H1 (cell line): ENCODE measurements at places on chromosomes 1 and 21. TPM values are rescaled to one million over a fixed set of nuclear protein-coding genes. Genes with fewer than 3 reads are reported as not detected.

DNA sequence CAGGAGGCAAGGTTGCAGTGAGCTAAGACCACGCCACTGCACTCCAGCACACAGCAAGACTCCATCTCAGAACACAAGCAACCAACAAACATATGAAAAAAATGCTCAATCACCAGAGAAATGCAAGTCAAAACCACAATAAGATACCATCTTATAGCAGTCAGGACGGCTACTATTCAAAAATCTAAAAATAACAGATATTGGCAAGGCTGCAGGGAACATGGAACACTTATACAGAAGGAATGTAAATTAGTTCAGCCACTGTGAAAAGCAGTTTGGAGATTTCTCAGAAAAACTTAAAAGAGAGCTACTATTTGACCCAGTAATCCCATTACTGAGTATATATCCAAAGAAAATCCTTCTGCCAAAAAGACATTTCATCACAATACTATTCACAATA lies 27.6 kb upstream of the POGK start:
- no peak for DNase-seq

GRCh38 chr1:2237773-2238172 lies 9.7 kb downstream of the SKI start:
- peak; percentile 54 for DNase-seq

DNA sequence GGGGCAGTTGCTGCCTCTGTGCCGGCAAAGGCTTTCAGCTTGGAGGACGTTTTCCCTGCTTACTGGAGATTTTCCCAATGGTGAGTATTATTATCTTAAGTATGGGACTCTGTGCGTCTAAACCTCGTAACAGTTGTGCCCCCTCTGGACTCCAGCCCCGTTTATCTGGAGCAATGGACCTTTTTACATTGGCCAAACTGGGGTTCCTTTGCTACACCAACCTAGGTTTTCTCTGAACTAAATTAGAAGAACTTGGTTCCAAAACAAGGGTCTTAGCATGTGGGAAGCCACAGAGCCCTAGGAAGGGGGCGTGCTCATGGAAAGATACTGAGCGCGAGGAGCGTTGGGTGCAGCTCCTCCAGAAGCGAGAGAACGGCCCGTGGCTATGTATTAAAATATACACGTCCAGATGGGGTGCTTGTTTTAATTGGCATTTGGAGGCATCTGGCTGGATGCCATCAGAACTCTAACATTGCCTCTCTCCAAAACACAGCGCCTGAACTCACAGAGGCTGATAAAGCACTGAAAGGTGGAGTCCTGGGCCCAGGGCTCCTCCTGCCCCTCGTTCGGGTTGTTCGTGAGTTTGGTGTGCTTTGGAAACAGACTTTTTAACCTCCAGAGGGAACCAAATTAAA lies 28.4 kb downstream of the POFUT2 start:
- DNase-seq = peak; percentile 39

DNA sequence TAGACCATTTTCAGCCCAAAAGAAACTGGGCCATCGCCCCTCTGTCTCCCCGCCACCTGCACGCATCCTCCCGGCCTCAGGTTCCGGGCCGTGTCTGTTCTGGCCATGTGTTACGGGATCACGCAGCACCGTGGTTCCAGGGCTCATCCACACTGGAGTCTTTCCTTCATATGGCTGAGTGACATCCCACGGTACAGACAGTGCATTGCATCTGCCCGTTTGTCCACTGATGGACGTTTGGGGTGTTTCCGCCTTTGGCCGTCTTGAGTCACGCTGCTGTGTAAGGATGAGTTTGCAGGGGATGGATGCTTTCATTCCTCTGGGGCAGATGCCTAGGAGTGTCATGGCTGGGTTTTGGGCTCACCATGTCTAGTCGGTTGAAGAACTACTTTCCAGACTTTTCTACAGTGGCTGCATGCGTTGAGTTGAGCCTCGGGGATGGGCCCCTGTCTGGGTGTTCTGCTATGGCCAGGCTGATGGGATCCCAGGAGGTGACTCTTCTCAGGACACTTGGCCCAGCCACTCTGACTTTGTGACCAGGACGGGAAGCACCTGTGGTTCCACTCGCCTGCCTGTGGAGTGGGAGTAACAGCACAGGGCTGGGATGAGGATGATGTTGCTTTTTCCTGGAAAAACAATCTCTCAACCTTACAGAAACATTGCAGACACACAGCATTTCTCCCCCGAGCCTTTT lies 16.8 kb downstream of the RRP1 start:
- no peak for DNase-seq

- no peak for DNase-seq
Observed at GRCh38 chr1:175015243-175015642, 8.0 kb downstream of the MRPS14 start.

Gene HPCA
- total RNA-seq = 0.84 and 1.4 TPM in 2 replicates

DNA sequence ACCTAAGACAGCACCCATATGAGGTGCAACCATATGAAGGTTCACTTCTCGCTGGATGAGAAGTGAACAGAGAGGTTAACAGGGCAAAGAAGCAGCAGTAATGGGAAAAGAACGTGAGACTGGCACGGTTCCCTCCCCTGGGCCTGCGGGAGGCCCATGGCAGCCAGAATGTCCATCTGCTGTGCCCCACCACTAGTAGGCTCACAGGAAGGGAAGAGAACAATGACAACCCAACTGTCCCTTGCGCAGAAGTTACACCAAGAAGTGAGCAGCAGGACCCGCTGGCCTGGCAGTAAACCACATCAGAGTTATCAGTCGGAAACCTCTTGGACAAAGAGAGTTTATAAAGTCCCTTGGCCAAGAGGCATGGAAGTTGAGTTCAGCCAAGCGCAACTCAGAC lies 11.3 kb downstream of the HIVEP3 start:
- no peak for DNase-seq

DNA sequence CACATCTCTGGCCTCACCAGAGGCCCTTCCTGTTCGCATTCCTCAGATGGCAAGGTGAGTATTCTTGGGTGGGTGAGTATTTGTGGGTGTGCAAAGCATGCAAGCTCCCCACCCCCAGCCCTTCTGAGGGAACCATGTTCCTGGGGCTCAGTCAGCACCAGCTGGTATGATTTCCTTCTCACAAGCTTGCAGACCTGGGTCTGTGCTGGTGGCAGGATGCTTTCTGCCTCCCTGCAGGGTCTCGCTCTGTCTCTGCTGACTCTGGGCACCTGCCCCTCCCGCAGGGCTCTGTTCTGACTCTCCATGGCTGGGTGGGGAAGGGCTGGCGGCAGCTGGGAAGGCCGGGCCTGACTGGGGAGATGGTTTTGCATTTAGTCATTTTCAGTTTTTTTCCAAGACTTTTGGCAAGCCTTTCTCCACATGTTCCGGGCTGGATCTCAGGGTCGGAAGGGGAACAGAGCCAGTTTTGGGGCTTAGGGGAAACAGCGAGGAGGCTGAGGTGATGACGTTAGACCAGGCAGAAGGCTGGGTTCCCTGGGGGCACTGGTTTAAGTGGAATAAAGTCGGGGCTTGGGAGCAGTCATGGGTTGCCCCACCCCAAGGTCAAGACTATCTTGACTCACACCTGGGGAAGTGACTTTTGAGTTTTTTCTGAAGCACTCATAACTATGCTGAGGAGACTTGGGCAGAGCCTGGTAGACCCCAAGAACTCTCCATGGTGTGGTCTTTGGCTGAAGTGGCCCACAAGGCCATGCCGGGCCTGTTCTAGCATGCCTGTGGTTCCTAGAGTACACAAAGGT lies 6.2 kb downstream of the RASSF5 start:
- DNase-seq = no peak

Gene TRMT1L
- 22.3 and 22.5 TPM in 2 replicates for total RNA-seq

Gene PARS2
- 10.0 and 10.4 TPM in 2 replicates for total RNA-seq

Gene SPRR3
- total RNA-seq = not detected in 2 replicates

- no peak for DNase-seq
Observed at GRCh38 chr1:109891930-109892329, 18.7 kb upstream of the CSF1 start.

GRCh38 chr1:28036431-28036830 lies 52.0 kb downstream of the EYA3 start:
- no peak for DNase-seq
